ENCODE measurements at places on chromosomes 13 and 19.

DNA sequence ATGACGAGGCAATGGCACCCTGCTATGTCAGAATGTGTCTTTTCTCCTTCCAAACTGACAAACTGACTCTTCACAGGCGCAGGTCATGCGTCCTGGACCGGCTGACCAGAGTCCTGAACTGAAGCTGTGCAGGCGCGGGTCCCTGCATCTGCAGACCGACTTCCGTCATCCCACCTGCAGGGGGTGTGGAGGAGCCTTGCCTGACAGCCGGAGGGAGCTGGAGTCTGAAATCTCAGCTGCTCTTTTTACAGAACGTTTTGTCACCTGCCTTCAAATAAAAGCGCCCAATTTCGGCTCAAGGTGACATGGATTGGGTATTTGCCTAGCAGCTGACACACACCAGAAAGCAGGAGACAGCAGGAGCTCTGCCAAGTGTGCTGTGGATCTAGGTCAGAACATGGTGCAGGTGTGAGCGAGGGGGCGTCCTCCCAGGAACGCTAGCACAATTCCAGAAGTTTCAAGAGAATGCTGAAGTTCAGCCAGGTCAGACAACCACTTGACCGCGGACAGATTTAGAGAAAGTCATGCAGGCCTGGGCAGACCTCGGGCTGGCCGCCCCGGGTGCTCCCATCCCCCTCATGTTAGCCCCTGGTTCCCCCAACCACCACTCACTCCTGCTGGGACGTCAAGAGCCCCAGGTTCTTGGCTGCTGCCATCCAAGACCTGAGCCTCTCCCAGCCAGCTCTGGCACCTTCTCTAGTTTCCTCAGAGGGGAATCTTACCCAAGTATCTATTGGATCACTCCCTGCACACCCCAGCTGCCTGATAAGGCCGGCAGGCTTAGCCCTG, 32.8 kb downstream of the ELL start:
- DNase-seq, result no peak

GRCh38 chr19:33509774-33510173, 11.8 kb downstream of the PEPD start:
- DNase-seq, result no peak

- no peak for DNase-seq
These were observed 166.2 kb downstream of the SLITRK1 start for GRCh38 chr13:83716121-83716520.

GRCh38 chr13:50513300-50513877, 330.1 kb downstream of the DLEU7 start:
- no peak for DNase-seq

DNA sequence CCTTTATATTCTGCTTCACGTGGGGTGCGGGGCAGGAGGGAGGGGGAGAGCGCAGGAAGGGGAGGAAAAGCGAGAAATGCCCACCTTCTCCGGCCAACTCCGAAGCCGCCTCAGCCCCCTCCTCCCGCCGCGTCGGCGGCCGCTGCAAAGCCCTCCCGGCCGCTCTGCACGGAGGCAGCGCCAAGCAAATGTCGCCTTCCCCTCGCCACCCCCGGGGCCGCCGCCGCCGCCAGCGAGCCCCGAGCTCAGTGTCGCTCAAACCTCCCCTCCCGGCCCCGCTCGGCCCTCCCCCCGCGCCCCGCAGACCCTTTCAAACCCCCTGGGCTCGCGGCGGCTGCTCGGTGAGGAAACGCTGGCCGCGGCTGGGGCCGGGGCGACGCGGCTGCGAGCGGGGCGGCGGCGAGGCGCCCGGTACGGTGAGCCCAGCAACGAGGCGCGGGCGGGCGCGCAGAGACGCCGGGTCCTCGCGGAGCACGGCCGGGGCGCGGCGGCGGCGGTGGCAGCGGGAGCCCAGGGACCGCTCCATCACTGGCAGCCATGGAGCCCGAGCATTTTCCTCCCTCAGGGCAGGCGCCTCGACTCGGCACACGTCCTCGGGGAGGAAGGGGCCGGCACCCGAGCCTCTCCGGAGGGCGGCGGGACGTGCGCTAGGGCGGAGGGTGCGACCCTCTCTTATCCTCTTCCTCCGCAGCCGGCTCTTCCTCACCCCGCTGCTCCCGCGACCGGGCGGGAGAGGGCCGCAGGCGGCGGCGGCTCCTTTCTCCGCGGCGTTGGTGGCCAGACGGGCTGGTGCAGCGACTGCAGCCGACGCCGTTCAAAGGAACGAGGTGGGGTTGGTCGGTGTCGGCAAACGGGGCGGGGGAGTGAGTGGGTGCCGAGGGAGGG, 463 bp upstream of the TSC22D1 start:
- peak; percentile 8 for DNase-seq

GRCh38 chr19:50719566-50719965, at the start of gene SHANK1:
Gene SHANK1 (minus strand): TSS chr19:50719802. CDS start chr19:50716919, 2,883 bp downstream.
- no peak for DNase-seq

DNA sequence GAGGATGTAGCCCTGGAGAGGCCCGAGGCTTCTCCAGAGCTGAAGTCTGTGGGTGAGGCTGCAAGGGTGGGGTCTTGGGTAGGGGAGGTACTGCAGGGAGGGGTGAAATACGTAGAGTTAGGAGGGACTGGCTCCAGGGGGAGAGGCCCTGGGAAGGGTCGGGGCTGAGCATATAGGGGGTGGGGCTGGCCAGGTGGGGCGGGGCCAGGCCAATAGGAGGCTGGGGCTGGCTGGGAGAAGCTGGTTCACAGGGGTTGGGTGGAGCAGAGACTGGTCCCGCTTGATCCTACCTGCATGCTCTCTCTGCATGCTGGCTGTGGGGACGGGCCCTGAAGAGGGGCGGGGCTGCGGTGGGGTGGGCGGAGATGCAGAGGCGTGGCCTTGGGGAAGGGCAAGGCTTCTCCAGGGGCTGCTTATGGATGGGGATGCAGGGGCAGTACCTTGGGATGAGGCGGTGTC, 51.9 kb downstream of the CELF5 start:
- peak; percentile 20 for DNase-seq

DNA sequence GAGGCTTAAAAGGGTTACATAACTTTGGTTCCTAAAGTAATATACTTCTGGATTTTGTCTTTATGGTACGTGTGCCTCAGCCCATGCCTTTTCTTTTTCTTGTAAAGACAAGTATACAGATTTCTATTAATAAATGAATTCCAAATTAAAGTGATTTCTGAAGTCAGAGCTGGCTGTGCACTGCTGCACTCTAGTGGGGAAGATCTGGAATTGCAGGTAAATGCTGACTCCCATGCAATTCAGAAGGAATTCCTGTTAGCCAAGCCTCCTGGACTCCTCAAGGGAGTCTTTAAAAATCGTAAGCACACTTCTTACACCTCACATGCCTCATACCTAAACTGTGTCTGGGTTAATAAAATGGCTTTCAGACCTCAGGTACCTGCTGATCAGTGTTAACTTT, 118.4 kb upstream of the SLC7A1 start:
- no peak for DNase-seq

- no peak for DNase-seq
These were observed 32.2 kb downstream of the DEDD2 start for GRCh38 chr19:42185277-42185676.

DNA sequence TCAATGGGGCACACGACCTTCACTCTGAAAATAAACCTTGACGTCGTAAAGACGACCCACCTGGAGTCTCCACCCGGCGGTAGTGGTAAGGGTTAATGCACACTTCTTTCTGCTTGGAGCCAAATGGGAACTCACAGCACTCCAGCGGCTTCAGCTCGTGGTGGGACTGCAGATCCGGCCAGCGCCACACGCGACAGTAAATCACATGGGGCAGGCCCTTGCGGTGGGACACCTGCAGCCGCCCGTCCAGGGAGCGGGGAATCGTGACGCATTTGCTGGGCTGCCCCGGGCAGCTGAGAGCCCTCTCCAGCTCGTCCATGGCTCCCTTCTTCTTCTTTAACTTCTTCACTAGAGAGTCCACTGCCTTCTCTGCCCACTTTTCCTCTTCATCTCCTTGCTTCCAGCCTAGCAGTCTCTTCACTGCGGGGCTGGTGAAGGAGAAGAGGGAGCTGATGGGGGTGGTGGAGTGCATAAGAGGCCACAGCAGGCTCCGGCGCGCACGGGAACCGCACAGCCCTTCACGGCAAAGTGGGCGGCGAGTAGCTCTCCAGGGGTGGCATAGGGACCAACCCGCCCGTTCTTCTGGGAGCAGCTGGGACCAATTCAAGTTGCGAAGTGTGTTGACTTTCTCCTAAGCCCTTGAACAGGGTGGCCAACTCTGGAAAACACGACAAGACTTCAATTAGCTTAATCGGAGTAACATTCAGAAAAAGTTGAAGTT, 40.7 kb downstream of the SMAD9 start:
- no peak for DNase-seq

- DNase-seq, result no peak
These were observed 6.1 kb upstream of the C13orf46 start for GRCh38 chr13:113979791-113980471.

- no peak for DNase-seq
These were observed 237.3 kb upstream of the GPC6 start for GRCh38 chr13:92989301-92989700.

DNA sequence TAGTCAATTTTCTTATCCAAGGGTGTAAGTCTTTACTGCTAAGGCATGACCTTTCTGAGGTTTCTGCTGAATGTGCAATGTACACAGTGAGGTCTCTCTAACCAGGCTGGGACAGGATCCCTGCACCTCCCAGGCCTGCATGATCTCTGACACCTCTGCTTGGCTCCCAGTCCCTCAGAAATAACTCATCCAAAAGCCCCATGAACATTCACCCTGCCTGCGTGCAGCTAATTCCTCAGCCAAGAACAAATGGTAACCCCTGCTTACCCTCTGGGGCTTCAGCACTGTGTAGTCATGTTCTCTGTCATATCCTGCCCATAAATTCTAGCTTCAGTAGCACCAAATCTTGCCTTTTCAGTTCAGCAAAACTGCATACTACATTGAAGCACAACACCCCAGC, 1146.3 kb upstream of the MIR17HG start:
- DNase-seq, result no peak

DNA sequence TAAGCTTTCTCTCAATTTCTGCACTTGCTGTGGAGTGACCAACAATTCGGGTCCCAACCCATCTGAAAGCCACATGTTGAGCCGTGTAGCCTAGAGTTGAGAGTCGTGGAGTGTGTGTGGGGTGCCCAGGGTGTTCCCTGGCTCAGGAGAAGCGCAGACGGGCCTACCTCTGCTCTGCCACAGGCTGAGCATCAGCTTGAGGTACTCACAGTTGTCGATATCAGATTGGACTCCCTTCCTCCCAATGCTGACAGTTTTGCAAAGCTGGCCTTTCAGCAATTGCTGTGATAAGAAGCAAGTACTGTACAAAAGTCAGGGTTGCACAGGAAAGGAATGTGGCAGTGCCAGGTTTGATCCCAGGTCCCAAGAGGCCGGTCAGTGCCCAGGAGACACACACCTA, 133.4 kb upstream of the SPACA7 start:
- DNase-seq, result no peak

DNA sequence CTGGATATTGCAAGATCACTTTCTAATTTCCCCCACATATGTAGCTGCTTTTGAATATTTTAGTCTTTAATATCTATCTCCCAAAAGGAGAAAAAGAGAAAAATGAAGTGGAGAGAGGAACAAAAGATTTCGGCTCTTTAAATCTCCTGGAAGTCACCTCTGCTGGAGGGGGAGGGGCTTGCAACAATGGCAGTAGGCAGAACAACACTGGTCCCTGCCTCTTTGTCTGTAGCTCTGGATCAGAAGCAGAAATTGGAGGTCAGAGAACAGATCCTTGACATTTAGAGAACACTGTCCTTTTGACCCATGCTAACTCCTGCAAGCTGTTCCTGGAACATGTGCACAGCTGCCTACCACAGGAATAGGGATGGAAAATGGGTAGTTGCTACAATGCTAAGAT, 86.7 kb upstream of the GPR12 start:
- no peak for DNase-seq

GRCh38 chr19:43818500-43818899, 8.6 kb upstream of the ZNF283 start:
- no peak for DNase-seq

DNA sequence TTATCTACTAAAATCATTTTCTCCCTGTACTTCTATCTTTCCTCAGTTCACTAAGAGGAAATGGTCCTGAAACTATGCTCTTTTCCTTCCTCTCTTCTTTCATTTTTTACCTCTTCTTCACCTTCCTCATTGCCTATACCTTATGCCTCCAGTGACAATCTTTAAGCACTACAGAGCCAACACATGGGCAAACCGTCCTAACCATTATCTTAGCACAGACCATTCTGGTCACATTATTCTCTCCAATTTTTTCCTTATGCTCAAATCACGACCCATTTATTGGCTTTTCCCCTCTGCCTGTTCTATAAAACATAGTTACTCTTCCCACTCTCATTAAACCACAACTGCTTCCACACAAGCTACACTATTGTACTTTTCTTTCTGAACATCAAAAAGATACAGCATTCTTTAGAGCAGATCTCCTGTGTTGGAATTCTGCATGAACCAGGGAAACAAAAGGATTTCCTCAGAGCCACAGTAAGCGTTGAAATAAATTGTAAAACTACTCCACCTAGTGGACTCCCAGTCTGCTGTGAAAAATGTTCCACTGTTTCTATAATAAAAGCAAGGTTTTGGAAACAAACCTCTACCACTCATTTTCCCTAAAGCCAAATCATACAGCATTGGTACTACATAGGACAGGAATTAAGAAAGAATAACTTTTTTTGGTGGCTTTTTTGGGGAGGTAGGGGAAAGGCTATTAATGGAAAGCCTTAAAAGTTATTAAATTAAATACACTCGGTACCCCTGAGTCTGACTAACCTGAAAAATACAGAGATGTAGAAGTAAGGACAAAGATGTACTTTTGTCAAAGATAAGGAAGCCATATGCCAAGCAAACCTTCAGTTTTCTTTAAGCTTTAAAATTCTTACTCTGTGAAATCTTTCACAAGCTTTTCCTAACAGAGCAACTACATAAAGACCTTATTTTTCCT, 19.5 kb downstream of the NUFIP1 start:
- no peak for DNase-seq

- no peak for DNase-seq
These were observed 568 bp upstream of the ZNF230 start for GRCh38 chr19:44002212-44002565.

GRCh38 chr19:39193803-39194202, 3.0 kb upstream of the NCCRP1 start:
- DNase-seq, result no peak

DNA sequence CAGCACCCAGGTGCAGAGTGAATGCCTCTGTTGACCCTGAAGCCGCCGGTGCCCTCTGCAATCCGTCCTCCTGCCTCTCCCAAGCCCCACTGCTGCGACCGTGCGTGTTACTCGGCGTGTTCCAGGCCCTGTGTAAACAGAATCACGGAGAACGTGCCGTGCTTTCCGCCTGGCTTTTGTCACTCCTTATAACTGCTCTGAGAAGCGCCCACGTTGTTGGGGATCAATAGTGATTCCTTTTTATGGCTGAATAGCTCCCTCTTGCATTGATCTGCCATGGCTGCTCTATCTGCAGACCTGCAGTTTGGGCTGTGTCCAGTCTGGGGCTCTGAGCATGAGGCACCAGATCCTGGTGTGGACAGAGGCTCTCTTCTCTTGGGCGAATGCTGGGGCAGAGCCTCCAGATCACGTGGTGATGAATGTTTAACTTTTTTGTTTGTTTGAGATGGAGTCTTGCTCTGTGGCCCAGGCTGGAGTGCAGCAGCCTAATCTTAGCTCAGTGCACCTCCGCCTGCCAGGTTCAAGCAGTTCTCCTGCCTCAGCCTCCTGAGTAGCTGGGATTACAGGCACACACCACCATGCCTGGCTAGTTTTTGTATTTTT, 15.8 kb downstream of the ADPRHL1 start:
- DNase-seq, result no peak
